ENCODE measurements at places on chromosomes 5 and 9. TPM values are rescaled to one million over a fixed set of nuclear protein-coding genes. Genes with fewer than 3 reads are reported as not detected.

Gene FSTL4
- 1.7 TPM for total RNA-seq

Gene FAM221B
- not detected for total RNA-seq

DNA sequence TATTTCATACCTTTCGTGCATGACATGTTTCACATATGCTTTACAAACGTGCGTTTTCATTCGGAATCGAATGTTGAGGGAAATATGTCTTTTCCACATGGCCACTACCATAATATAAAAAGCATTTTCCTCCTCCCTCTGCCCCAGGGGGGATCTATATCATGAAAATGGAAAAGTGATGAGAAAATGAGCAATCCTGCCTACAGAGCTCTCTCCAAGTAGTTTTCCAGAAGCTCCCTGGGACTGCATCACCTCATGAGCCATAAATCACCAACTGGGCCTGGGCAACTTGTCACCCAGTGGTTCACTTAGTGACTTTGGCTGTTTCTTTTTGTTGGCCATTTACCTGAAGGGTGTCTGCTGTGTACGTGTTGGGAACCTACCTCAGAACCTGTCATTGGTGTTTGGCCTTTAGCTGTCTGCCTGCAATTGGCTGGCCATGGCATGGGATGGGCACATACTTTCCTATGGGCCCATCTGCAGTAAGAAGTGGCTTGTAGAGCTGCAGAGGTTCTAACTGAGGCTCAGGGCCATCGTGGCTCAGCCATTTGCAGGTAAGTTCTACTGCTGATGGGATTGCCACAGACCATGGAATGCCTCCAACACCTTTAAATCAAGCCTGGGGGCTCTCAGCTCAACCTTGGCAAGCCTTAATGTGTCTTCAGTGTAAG, 9.5 kb upstream of the TIFAB start:
- no peak overlapping the region for H3K4me3 ChIP-seq
- DNase-seq: no peak
- H3K27me3 ChIP-seq: peaks cover 34% of the 10 kb centered on the region
- H3K36me3 ChIP-seq: no peaks in the 10 kb centered on the region

DNA sequence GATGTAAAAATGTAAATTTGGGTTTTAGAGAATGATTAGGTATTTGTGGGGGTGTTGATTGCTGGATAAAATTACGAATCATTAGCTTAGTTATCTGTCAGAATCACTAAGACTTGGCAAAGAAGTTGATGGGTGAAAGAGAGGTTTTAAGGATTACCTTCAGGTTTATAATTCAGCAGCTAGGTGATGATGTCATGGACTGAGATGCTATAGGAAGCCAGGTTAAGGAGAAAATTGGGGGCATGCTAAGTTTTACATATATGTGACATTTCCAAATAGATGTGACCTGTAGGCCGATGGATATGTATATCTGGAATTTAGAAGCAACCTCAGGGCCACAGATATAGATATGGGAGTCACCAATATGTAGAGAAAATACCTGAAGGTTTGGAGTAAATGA, 228.0 kb downstream of the FER start:
- H3K4me3 ChIP-seq: no peak overlapping the region
- no peak overlapping the region for H3K27ac ChIP-seq
- DNase-seq: no peak

- H3K4me1 ChIP-seq: peaks cover 61% of the 10 kb centered on the region
- H3K27ac ChIP-seq: peak overlapping the region; percentile 92
- H3K4me3 ChIP-seq: peak overlapping the region; percentile 83
- DNase-seq: peak; percentile 65
- peaks cover 31% of the 10 kb centered on the region for H3K36me3 ChIP-seq
Measured at GRCh38 chr5:179819296-179820126, 1.2 kb upstream of the SQSTM1 start.

GRCh38 chr5:6430418-6431028, 18.1 kb upstream of the UBE2QL1 start:
- no peak for DNase-seq
- no peak overlapping the region for H3K4me3 ChIP-seq
- H3K27ac ChIP-seq: no peak overlapping the region
- H3K36me3 ChIP-seq: no peaks in the 10 kb centered on the region
- H3K27me3 ChIP-seq: peaks cover 27% of the 10 kb centered on the region

DNA sequence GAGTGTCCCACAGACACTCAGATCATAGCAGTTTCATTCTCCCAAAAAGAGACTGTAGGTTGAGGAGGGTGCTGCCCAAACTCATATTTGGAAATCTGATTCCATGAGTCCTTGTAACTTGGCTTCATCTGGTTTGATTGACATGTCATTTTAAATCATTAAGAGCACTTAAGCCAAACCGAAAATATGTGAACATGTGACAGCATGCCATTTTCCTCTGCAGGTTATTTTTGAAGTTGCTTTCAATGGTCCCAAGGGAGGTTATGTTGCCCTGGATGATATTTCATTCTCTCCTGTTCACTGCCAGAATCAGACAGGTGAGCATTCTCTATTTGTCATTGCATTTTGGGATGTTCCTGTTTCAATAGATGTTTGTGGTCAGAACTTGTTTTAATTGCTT, 87.6 kb downstream of the MAMDC2 start:
- DNase-seq: no peak
- H3K4me1 ChIP-seq: no peaks in the 10 kb centered on the region
- H3K4me3 ChIP-seq: no peak overlapping the region
- H3K36me3 ChIP-seq: no peaks in the 10 kb centered on the region
- H3K27me3 ChIP-seq: no peaks in the 10 kb centered on the region
- H3K27ac ChIP-seq: no peak overlapping the region

Gene TYRP1
- total RNA-seq: not detected

Gene SERINC5
- 5.3 TPM for total RNA-seq

Gene FAT2
- 0.02 TPM for total RNA-seq

- DNase-seq: no peak
- peaks cover 74% of the 10 kb centered on the region for H3K4me1 ChIP-seq
- peaks cover 3% of the 10 kb centered on the region for H3K36me3 ChIP-seq
- peak overlapping the region; percentile 92 for H3K27ac ChIP-seq
- H3K27me3 ChIP-seq: peaks cover 6% of the 10 kb centered on the region
Measured at GRCh38 chr5:140113180-140113698, 670 bp upstream of the PURA start.

DNA sequence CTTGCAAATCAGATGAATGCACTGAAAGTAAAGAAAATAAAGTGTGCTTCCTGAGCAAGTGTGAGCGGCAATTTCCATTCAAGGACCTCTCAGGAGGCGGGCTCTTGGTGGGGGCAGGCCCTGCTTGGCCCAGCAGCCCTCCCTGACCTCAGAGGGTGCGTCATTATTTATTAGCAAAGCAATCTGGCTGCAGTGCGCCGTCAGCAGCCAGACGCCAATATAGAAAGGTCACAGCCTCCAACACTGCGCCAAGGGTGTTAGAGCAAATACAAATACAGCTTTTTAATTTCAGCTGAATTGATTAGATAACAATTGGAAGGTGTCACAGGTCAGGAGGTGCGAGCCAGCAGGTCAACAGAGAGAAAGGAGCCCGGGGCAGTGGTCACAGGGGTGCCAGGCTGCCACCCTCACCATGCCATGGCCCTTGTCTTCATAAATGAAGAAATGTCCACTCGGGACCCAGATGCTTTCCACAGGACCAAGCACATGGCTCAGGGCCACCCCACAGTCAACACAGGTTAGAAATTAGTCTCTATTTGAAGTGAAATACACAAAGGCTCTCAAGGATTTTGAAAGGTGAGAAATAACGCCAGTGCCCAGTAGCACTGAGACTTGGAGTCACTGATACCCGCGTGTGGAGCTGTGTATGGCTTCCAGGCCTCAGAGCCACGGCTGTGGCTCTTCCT, 309.8 kb downstream of the IRX2 start:
- H3K36me3 ChIP-seq: no peaks in the 10 kb centered on the region
- no peak for DNase-seq
- H3K27me3 ChIP-seq: no peaks in the 10 kb centered on the region
- H3K4me1 ChIP-seq: no peaks in the 10 kb centered on the region
- H3K4me3 ChIP-seq: no peak overlapping the region

GRCh38 chr5:111126896-111127295, 34.7 kb downstream of the WDR36 start:
- H3K4me1 ChIP-seq: no peaks in the 10 kb centered on the region
- DNase-seq: no peak
- peaks cover 57% of the 10 kb centered on the region for H3K36me3 ChIP-seq
- no peak overlapping the region for H3K27ac ChIP-seq
- H3K4me3 ChIP-seq: no peak overlapping the region

GRCh38 chr5:11851416-11851815, 52.8 kb downstream of the CTNND2 start:
- no peak overlapping the region for H3K27ac ChIP-seq
- DNase-seq: no peak
- no peaks in the 10 kb centered on the region for H3K4me1 ChIP-seq
- H3K27me3 ChIP-seq: no peaks in the 10 kb centered on the region
- no peak overlapping the region for H3K4me3 ChIP-seq

Gene DMRT3
- total RNA-seq: not detected

DNA sequence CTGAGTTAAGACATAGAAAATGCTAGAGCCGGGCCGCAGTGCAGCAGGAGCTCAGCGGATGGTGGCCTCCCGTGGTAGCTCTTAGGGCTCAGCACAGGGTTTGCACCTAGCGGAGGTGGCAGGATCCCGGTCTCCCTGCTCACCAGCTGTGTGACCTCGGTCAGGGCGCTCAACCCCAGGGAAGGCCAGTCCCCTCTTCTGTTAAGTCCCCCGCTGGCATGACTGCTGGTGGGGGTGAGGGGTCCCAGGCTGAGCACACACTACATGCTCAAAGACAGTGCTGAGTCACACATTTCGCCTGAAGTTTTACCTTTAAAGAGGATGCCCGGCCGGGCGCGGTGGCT, 39.0 kb downstream of the HRH2 start:
- DNase-seq: no peak
- H3K4me1 ChIP-seq: peaks cover 5% of the 10 kb centered on the region

DNA sequence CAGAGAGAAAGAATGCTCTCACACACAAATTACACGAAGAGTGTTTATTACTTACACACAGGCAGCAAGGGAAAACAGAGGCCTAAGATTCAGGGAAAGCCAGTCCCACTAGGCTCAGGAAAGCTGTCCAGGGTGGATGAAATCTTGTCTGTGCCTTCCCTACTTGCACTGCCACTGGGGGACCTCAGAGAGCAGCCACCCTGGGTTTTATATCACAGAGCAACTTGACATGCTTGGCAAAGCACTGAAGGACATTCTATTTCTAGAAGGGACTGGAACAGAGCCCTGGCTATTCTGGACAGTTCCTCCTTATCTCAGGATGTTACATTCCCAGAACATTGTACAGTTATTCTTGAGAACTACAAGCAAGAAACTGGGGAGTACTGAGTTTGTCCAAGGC, 7.5 kb upstream of the PRSS3 start:
- H3K36me3 ChIP-seq: no peaks in the 10 kb centered on the region
- no peak for DNase-seq
- peaks cover 4% of the 10 kb centered on the region for H3K27me3 ChIP-seq

GRCh38 chr9:89716559-89716958, 111.7 kb downstream of the GADD45G start:
- H3K4me3 ChIP-seq: no peak overlapping the region
- H3K27ac ChIP-seq: peak overlapping the region; percentile 18
- no peaks in the 10 kb centered on the region for H3K36me3 ChIP-seq
- DNase-seq: no peak

- no peak overlapping the region for H3K4me3 ChIP-seq
- H3K36me3 ChIP-seq: no peaks in the 10 kb centered on the region
- no peak for DNase-seq
- H3K27ac ChIP-seq: no peak overlapping the region
- peaks cover 16% of the 10 kb centered on the region for H3K27me3 ChIP-seq
Measured at GRCh38 chr9:88952086-88952615, 39.1 kb upstream of the S1PR3 start.

Gene TRUB2
- 28.0 TPM for total RNA-seq

DNA sequence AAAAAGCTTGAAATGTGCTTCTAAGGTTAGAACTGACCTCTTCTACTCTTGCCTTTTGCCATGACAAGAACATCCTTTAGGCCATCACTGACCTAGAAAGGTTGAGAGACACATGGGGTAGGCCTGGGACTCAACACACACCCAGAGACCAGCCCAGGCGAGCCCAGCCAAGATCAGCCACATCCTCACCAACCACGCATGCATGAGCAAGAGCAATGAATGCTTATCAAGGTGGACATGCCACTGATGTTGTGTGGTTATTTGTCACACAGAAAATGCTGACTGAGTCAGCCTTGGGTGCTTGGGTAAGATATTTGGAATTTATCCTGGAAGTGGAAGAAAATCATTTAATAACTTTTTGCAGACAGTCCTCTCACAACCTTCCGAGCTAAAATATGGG, 39.4 kb downstream of the SMIM23 start:
- no peaks in the 10 kb centered on the region for H3K36me3 ChIP-seq
- DNase-seq: no peak
- H3K4me3 ChIP-seq: no peak overlapping the region
- no peaks in the 10 kb centered on the region for H3K27me3 ChIP-seq
- H3K27ac ChIP-seq: no peak overlapping the region

DNA sequence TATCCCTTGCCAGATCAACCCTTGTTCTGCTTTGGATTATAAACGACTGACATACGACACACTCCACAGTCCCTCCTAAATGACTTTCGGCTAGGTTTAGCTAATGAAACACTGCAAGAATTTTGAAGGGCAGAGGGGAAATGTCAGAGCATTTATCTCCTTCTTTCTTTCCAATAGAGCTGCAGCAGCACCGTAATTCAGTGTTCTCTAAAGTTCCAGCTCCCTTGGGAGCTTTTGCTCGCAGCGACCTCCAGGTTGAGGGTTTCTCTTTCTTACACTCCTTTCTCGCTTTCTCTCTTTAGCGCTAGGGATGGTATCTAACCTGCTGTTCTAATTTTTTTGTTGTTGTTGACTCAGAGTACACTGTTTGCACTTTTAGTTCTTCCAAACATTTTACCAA, 467.1 kb upstream of the ST8SIA4 start:
- H3K4me3 ChIP-seq: no peak overlapping the region
- H3K4me1 ChIP-seq: no peaks in the 10 kb centered on the region
- H3K27ac ChIP-seq: no peak overlapping the region
- DNase-seq: no peak
- H3K36me3 ChIP-seq: no peaks in the 10 kb centered on the region

GRCh38 chr9:109164042-109164441, 3.0 kb downstream of the FRRS1L start:
- peaks cover 8% of the 10 kb centered on the region for H3K4me1 ChIP-seq
- DNase-seq: no peak
- no peak overlapping the region for H3K27ac ChIP-seq
- H3K27me3 ChIP-seq: peaks cover 34% of the 10 kb centered on the region
- H3K36me3 ChIP-seq: no peaks in the 10 kb centered on the region
- no peak overlapping the region for H3K4me3 ChIP-seq

Gene OSTF1
- total RNA-seq: 60.1 TPM

Gene INSL6
- total RNA-seq: not detected

Gene FGD3
- 61.9 TPM for total RNA-seq

- no peaks in the 10 kb centered on the region for H3K27me3 ChIP-seq
- DNase-seq: no peak
- H3K36me3 ChIP-seq: peaks cover 5% of the 10 kb centered on the region
- H3K4me1 ChIP-seq: peaks cover 4% of the 10 kb centered on the region
Measured at GRCh38 chr9:36450110-36450732, 50.2 kb upstream of the RNF38 start.

Gene ENHO
- not detected for total RNA-seq
